ENCODE measurements at places on chromosomes 6 and 20.

DNA sequence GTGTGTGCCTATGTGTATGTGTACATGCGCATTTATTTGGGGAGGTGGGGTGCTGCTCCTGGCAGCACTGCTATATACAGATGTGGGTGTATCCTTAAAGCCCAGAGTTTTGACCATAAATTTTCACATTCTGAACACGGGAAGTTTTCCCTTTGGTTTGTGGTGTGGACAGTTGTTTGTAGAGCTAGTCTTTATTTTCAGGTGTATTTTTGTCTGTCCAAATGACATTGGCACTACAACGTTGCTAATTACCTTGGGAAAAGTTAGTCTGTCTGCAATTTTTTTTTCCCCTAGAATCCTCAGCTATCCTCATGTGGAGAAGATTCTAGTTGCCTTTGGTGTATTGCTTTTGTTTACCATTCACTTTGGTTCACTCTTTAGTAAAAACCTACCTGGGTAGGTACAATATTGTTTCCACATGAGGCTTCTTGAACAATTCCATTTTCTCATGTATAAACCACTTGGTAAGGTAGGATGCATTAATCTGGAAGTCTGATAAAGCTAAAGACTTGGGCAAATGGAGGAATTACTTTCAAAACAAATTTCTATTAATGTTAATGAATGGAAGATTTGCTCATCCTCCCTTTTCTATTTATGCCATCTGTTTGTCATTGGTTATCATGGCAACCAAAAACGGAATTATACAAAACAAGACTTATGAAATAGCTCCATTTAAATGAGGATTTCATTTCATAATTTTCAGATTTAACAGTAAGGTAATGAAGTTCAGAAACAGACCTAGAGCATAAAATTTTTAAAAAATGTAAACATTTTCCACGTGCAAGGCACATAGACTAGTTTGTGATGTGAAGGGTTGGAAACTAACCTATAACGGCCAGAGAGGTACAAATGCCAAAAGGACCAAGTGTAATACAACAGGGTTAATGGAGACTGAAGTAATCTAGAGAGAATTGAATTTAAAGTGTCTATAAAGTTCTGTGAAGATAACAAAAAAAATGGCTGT, 3.9 kb downstream of the CCN2 start:
- no peak for DNase-seq

GRCh38 chr6:117352466-117353081, 73.2 kb downstream of the ROS1 start:
- no peak for DNase-seq

DNA sequence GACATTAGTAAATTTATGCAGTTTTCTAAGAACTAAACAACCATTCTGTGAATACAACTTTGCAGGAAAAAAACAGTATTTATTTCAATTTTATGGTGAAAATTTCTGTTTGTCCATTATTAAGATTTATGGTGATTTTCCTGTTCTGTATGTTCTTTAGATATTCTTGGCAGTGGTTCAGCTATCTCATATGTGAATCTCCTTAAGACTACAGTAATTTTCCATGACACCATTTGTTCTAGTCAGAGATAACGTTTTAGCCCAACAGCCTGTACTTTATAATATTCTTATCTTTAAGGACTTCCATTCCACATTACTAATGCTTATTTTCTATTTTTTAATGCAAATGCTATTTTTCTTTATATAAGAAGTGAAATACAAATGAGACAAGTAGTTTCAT, 504.0 kb downstream of the RFPL4B start:
- DNase-seq, result no peak

GRCh38 chr20:1368448-1369199, 24.2 kb downstream of the FKBP1A start:
- DNase-seq, result no peak

DNA sequence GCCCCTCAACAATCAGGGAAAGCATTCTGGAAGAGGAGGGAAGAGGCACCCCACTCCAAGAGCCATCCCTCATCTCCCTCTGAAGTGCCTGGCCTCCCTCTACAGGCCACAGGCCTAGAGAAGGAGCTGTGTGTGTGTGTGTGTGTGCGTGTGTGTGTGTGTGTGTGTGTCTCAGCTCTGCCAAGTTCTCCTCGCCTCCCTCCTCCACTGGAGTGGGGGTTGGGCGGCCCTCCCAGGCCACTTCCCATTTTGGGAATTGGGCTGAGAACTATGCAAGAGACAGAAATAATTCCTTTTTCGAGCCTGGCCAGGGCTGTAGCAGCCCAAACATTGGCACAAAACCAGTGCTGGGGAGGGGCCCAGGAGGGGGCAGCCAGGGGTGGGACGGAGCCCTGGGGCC, 35.7 kb downstream of the KCNB1 start:
- DNase-seq, result peak; percentile 66

DNA sequence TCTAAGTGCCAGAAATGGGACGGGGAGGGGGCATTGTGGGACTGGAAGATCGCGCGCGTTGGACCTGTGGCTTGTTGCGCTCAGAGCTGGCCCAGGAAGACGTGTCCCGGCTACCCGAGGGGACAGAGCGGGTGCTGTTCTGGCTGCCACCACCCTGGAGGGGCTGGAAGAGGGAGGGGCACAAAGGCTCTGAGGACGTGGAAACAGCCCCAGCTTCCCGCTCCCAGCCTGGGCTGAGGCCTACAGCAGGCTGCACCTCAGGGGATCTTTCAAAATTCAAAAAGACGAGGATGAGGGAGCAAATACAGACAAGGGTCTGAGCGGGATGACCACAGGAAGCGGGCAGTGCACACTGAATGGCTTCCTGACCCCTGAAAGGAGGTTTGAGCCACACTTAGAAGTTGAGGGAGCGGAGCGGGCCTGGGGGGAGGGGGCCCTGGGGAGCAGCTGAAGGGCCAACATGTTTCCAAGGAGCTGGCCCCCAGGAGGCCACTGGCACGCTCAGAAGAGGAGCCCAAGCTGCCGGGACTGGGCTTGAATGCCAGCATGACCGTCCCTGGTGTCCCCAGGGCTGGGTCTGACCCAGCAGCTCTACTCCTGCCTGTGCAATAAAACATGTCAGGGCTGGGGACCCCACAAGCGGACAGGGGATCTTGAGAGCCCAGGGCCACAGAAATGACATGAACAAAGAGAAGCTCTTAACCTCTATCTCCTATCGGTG, 1.3 kb downstream of the OXT start:
- DNase-seq, result no peak

GRCh38 chr6:81878479-81878878, 126.0 kb upstream of the TENT5A start:
- no peak for DNase-seq

- DNase-seq, result no peak
Observed at GRCh38 chr6:10847684-10848083, 9.3 kb upstream of the MAK start.

DNA sequence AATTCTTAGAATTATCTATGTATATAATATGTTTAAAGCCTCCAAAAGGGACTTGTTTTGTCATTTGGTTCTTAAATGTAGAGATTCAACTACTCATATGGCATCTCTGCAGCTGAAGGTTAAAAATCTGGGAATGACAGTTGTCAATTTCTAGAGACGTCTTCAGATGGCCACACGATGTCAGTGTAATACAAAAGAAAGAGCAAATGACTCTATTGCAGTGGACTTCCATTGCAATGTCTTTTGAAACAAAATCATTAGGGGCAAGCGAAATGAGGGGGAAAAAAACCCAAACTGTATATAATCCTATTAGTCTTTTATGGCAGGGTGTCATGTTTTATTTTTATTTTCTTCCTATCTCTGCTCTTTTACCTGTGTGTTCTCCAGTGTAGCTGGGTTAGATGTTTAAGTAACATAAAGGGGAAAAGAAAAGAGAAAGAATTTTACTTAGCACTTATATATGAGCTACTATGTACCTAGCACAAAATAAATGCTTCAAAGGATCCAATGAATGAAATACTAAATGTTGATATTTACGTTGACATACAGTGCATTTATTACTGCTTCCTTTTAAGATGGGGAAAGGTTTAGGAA, 26.2 kb downstream of the CCN2 start:
- DNase-seq, result no peak

- DNase-seq, result no peak
Observed at GRCh38 chr20:63337786-63338420, 23.2 kb downstream of the CHRNA4 start.

DNA sequence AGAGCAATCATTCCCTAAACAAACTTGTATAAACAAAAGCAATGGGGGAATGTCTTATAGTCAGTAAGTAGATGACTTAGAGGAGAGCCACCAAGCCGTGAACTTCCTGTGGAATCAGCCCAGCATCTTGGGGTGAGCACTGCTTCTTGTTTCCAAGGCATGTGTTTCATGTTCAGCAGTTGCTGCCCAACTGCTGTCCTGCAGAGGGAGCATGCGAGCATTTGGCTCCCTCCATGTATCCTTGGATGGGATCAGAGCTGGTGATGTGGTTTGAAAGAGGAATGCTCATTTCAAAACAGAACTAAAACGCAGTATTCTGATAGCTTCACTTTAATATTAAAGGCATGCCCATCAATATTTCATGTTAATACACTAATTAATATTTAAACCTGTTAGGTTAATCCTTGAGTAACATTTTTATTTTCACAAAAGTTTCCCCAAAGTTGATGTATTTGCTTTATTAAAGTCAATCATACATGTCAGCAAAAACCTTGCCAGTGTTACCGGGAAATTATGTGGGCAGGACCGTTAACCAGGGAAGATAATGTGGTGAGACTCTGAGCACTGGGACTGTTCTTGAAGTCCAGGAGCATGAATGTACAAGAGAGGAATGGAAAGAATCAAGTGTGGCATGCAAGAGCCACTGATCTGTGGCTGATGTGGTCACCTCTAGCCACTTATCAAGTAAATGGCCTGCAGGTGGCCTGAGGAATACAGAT, 172.1 kb upstream of the GGTLC1 start:
- peak; percentile 73 for DNase-seq

- DNase-seq, result no peak
Observed at GRCh38 chr6:122154155-122154554, 245.3 kb upstream of the HSF2 start.

- no peak for DNase-seq
Observed at GRCh38 chr6:135046912-135047311, 7.7 kb downstream of the HBS1L start.

DNA sequence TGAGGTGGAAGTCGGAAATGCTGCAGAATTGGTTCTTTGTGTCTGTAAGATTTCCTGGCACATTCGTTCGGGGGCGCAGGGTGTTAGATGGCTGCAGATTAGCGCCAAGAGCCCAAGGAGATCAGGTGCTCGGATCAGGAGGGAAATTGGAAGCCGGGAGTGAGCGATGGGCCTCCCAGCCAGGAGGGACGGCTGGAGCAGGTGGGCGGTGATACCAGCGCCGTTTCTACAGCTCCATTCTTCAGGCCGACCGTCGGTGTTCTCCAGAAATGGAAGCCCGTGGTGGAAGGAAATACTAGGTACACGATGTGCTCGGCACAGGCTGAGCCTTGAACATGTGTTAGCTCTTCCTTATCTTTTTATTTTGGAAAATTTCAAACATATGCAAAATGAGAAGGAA, 6.5 kb downstream of the SIRPA start:
- no peak for DNase-seq

GRCh38 chr20:8116067-8116811, 15.8 kb upstream of the PLCB1 start:
- DNase-seq, result no peak

GRCh38 chr6:142827369-142827768, 117.6 kb downstream of the HIVEP2 start:
- DNase-seq, result no peak

DNA sequence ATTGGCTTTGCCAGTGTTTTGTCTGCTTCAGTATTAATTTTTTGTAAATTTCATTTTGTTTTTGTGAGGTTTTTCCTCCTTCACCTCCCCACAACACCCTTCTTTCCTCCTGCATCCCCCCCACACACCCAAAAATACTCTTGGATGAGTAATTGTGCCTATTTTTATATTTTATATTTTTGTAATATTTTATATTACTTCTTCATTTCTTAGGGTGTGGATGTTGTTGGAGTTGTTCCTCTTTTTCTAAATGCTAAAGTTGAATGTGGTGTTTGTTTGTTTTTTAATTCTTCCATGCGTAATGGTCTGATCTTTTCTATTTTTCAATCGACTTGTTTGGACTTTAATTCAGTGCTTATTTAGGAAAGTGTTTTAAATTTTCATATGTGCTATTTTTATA, 420.5 kb upstream of the SOX4 start:
- no peak for DNase-seq

- DNase-seq, result no peak
Observed at GRCh38 chr20:1209447-1210387, 6.5 kb downstream of the C20orf202 start.

DNA sequence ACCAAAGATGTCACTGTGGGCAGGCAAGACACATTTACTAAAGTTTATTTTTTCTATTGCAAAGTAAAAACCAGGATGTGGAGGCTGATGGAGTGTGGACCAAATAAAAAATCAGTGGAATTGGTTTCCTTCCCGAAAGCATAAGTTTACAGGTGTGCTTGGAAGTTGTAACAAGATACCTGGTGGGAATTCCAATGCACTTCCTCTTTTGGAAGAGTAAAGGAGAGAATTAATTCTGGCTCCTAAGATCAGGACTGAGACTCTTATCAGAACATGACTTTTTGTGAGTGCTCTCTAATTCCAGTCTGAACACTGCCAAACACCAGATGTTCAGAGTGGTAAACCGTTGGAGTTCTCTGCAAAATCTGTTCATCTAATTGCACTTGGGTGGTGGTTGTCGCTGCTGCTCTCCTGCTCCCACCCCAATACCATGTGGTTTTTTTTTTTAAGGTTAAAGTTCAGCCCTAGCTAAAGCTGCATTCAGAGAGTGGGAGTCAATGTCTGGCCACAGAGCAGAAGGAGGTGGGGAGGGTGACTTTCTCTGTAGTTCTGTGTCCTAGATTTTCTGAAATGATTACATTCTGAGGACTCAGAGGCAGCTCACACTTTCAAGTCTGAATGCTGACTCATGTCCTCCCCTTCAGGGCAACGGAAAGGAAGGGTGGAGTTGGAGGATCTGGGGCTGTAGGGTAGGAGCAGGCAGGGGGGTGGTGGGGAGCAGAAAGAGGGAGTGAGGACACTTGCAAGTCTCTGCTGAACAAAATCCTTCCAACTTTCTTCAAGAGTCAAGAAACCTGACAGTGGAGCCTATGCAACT, 275.8 kb upstream of the PRDM1 start:
- DNase-seq, result no peak

DNA sequence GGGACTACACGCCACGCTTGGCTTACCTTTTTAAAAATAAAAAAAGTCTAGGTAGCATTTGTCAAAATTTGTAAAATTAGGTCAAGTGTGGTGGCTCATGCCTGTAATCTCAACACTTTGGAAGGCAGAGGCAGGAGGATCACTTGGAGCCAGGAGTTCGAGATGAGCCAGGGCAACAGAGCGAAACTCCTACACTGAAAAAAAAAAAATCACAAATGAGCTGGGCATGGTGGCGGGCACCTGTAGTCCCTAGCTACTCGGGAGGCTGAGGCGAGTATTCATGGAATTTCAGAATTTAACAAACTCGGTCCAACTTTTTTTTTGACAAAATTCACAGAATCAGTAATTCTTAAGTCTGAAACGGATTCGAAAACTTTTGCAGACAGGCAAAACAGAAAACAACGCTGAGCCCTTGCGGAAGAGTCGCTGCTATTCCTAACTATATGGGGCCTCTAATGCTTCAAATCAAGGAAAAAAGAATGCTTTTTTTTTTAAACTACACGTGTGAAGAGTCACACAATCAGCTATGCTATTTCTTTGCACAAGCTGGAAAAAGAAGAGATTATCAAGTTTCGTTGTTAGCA, 62.9 kb downstream of the GTF2H5 start:
- DNase-seq, result no peak

- DNase-seq, result no peak
Observed at GRCh38 chr6:3500262-3501014, 43.6 kb upstream of the SLC22A23 start.

GRCh38 chr6:159110013-159110412, 59.2 kb upstream of the FNDC1 start:
- DNase-seq, result no peak

- no peak for DNase-seq
Observed at GRCh38 chr6:99471638-99472037, 43.6 kb downstream of the USP45 start.
